IPS DF 6.9 (cell line): ENCODE measurements at places on chromosomes 6 and 20.

DNA sequence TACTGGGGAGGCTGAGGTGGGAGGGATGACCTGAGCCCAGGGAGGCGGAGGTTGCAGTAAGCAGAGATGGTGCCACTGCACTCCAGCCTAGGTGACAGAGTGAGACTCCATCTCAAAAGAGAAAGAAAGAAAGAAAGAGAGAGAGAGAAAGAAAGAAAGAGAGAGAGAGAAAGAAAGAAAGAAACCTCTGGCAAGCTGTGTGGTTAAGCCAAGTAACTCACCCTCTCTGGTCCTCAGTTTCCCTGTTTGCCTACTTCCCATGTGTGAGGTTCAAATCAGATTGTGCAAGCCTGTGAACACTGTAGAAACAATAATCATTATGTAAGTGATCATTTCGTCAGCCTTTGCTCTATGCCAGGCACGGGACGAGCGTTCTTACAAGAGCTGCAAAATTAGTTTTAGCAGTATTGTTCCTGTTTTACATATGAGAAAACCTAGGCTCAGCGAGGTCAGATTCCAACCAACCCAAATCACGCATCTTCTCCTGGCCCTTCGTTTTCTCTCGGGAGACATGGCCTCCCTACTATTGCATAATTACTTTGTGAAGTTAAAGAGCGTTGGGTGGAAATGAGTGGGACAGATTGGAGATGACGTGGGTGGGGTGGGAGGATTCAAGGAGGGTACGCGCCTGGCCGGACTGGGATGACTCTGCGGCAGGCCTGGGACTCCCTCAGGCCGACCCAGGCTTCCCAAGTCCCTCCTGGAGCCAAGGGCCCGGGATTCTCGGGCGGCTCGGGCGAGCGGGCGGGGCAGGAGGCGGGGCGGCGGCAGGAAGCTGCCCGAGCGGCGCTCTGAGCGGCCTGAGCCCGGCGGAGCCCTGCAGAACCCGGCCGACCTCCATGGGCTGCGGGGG lies at the start of gene SNX21:
TSS of gene SNX21 (plus strand) at position 770 of the 853 bp plus-strand sequence. CDS start 121 bp downstream, outside the sequence.
- H3K27me3 ChIP-seq = no peaks in the 10 kb centered on the region
- DNase-seq = no peak
- no peak within 1 kb of the TSS for H3K27ac ChIP-seq
- peaks cover 4% of the 10 kb centered on the region; the same call in 1 of the 2 replicates for H3K4me1 ChIP-seq
- peak within 1 kb of the TSS; percentile 51 for H3K4me3 ChIP-seq

DNA sequence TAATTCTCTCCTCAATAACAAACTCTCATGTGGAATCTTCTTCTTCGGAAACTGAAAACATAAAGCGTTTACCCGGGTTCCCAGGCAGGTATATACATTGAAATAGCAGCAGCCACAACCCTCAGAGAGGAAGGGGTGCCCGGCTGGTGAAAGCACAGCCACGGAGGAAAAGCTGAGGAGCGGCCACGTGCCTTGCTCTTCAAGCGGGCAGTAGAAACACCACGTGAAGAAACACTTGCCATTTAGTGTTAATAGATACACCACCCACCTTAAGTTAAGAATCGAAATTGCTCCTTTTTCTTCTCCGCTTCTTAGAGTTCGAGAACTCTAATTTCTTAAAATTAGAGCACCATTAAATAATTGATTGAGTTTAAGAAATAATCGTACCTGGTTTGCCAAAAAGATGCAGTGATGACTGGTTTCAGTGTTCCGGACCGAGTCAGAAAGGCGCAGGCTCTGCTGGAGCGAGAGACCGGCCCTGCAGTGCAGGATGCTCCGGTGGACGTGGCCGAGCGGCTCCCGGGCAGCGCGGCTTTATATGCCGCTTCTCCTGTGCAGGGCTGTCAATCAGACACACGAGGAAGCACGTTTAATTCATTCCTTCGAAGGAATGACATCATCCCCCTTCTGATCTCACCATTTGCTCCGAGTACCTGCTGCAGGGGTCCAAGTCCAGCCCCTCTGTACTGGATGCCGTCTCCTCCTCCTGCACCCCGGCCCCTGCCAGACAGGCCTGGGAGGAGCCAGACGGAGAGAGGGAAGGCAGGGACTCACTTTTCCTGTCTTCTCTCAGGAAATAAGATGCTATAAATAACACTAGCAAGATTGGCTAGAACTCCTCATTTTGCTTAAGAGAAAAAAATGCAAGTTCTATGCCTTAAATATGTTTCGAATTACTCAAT lies at the start of gene THBS2:
TSS of gene THBS2 (minus strand) at position 510 of the 902 bp plus-strand sequence. CDS start 3,062 bp downstream, outside the sequence.
- H3K4me1 ChIP-seq = peaks cover 11% of the 10 kb centered on the region
- H3K36me3 ChIP-seq = peaks cover under 1% of the 10 kb centered on the region; the same call in 1 of the 2 replicates
- no peaks in the 10 kb centered on the region for H3K27me3 ChIP-seq

- no peaks in the 10 kb centered on the region; the same call in 1 of the 2 replicates for H3K36me3 ChIP-seq
- H3K4me3 ChIP-seq = no peak overlapping the region
- no peak overlapping the region for H3K27ac ChIP-seq
- 0 out of 2 replicates have a peak, but pooled peaks cover 2% of the 10 kb centered on the region for H3K4me1 ChIP-seq
- no peak for DNase-seq
These were observed 115.5 kb upstream of the AFDN start for GRCh38 chr6:167711211-167711610.

DNA sequence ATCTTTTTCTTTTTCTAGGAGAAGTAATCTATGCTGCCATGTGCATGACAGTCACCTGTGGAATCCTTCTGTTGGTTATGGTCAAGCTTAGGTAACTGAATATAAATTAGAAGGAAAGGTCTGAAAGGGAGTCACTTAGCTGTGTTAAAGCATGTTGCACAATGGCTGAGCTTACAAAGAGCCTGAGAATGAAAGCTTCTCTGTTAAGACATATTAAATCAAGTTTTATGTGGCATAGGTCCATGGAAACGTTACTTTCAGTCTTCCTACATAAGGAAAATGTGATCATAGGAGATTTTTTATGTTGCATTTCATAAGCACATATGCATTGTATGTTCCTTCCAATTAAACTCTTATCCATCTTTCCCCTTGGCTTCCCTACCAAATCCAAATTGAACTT lies 72.1 kb downstream of the GFRAL start:
- no peak for DNase-seq
- no peaks in the 10 kb centered on the region for H3K27me3 ChIP-seq
- no peak overlapping the region for H3K4me3 ChIP-seq
- no peak overlapping the region for H3K27ac ChIP-seq
- no peaks in the 10 kb centered on the region for H3K36me3 ChIP-seq
- no peaks in the 10 kb centered on the region for H3K4me1 ChIP-seq

GRCh38 chr20:15942130-15942529 lies 631.1 kb downstream of the KIF16B start:
- DNase-seq = no peak
- H3K4me3 ChIP-seq = no peak overlapping the region
- H3K27me3 ChIP-seq = no peaks in the 10 kb centered on the region
- no peak overlapping the region for H3K27ac ChIP-seq
- no peaks in the 10 kb centered on the region for H3K4me1 ChIP-seq

DNA sequence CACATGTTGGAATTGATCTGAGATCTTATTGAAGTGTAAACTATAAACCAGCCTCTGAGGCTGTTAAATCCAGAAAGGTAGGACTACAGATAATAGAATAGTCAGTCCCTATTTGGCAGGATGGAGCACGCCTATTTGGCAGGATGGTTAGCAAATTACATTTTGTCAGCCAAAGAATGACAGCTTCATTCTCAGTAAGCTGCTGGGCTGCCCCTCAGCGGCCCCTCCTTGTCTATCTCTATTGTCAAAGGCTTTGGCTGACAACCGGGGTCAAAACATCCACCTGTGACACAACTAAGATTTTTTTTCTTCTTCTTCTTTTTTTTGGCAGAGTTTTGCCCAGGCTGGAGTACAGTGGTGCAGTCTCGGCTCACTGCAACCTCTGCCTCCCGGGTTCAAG lies 123.4 kb upstream of the ECI2 start:
- no peaks in the 10 kb centered on the region for H3K4me1 ChIP-seq
- no peak overlapping the region for H3K4me3 ChIP-seq
- no peaks in the 10 kb centered on the region for H3K36me3 ChIP-seq
- H3K27me3 ChIP-seq = no peaks in the 10 kb centered on the region
- no peak overlapping the region for H3K27ac ChIP-seq

- no peaks in the 10 kb centered on the region for H3K27me3 ChIP-seq
- H3K27ac ChIP-seq = no peak overlapping the region
- H3K36me3 ChIP-seq = no peaks in the 10 kb centered on the region; the same call in 1 of the 2 replicates
- no peaks in the 10 kb centered on the region for H3K4me1 ChIP-seq
These were observed 61.7 kb downstream of the FAM217A start for GRCh38 chr6:4017058-4017739.

DNA sequence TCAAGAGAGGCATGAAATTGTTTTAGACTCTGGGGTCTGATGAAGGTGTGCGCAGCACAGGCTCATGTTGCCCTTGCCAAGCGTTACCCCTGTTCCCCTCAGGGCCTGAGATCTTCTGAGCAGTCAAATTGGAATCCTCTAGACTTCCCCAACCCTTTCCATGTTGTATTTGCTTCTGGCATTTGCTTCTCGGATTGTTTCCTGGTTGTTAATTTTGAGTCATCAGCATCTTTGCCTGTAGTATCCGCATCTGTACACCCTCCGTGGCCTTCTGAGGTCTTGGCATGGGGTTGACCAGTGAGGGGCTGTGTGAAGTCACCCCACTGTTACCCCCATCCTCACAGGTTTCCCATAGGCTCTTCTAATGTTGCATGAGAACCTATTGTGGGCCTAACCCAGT lies 40.9 kb downstream of the SLC24A3 start:
- no peaks in the 10 kb centered on the region for H3K27me3 ChIP-seq
- H3K4me1 ChIP-seq = no peaks in the 10 kb centered on the region
- no peak overlapping the region for H3K27ac ChIP-seq
- H3K4me3 ChIP-seq = no peak overlapping the region
- DNase-seq = no peak

GRCh38 chr6:18629571-18629970 lies 242.4 kb downstream of the RNF144B start:
- DNase-seq = no peak
- no peak overlapping the region for H3K27ac ChIP-seq
- no peak overlapping the region for H3K4me3 ChIP-seq
- H3K27me3 ChIP-seq = no peaks in the 10 kb centered on the region
- no peaks in the 10 kb centered on the region for H3K4me1 ChIP-seq

DNA sequence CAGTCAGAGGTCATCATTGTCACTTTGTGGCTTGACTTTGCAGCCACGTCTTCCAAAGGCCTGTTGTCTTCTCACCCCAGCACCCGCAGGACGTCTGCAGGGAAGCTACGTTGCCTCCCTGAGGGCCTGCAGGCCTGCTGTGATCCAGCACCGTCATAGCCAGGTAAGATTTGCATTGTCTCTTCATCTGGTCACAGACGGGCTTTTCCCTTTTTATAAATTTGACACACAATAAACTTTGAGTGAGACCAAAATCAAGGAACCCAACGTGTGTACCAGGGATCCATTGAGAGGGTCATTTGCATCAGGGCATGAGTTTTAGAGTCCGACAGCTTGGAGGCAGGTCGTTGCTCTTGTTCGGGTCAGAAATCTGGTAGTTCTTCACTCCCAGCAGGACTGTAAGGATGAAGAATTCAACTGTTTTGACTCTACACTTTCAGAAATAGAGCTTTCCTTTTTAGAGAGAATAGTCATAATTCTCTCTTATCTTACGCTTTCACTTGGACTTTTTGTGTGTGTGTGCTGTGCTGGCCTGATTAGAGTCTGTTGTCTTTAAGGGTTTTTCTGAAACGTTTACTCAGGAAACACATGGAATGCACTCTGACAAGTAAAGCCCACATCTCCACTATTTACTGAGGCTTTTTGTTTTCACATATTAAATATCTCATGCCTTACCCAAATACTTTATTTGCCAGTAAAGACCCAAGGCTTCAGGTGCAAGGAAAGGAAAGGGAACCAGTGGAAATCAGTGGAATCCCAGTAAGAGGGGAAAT lies 177.2 kb upstream of the TAB2 start:
- H3K4me3 ChIP-seq = no peak overlapping the region
- H3K27me3 ChIP-seq = no peaks in the 10 kb centered on the region
- H3K27ac ChIP-seq = no peak overlapping the region
- no peak for DNase-seq
- H3K36me3 ChIP-seq = no peaks in the 10 kb centered on the region

DNA sequence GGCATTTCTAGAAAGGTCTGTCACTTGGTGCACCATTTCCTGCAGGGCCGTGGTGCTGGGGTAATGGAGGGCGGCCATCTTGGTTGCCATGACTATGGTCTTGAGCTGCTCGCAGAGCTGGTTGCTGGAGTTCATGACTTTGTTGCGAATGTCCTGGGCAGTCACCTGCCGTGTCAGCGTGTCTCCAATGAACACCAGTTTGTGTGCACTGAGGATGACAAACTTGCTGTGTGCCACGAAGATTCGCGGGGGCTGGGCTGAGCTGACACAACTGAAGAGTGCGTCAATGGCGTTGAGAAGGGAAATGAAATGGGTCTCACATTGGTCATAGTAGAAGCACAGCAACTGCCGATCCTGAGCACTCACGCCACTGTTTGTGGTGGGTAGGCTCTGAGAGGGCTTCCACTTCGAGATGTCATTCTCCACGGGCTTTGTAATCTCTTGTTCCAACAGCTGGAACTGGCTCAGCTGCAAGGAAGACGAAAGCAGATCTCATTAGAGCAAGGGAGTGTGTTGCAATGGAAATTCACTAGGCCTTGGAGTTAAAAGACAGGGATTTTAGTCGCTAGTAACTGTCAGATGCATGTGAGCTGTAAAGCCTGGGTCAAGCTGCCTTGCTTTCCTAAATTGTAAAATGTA lies 47.1 kb downstream of the NEDD9 start:
- H3K27ac ChIP-seq = no peak overlapping the region
- no peak for DNase-seq
- H3K4me3 ChIP-seq = no peak overlapping the region
- H3K4me1 ChIP-seq = no peaks in the 10 kb centered on the region

GRCh38 chr6:39948199-39948791 lies 14.0 kb upstream of the MOCS1 start:
- DNase-seq = no peak
- no peak overlapping the region for H3K27ac ChIP-seq
- H3K27me3 ChIP-seq = no peaks in the 10 kb centered on the region
- H3K4me1 ChIP-seq = peaks cover 4% of the 10 kb centered on the region; the same call in 1 of the 2 replicates
- H3K36me3 ChIP-seq = no peaks in the 10 kb centered on the region
- no peak overlapping the region for H3K4me3 ChIP-seq

DNA sequence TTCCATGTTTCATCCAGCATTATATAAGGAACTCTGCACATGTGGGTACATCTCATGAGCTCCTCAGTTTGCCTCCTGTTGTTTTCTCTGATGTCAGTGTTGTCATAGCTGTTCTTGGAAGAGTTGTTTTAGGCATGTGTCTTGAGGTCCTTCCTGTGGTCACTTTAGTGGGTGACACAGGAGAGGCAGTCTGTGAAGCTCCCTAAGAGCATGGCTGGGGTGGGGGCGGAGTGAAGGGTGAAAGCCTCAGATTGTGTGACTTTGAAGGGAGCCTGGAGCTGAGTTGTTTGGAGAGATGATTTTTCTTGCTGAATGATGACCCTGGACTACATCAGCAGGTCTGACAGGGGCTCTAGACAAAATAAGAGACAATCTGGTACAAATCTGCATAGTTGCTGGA lies 37.7 kb downstream of the PPP1R14C start:
- no peak overlapping the region for H3K27ac ChIP-seq
- no peak for DNase-seq
- H3K27me3 ChIP-seq = no peaks in the 10 kb centered on the region
- H3K36me3 ChIP-seq = no peaks in the 10 kb centered on the region
- no peaks in the 10 kb centered on the region for H3K4me1 ChIP-seq
- no peak overlapping the region for H3K4me3 ChIP-seq
